Activated CD8-positive, alpha-beta T cell treated with anti-CD3 and anti-CD28 coated beads for 36 hours (primary cell): ENCODE measurements at places on chromosomes 5 and 9. TPM values are rescaled to one million over a fixed set of nuclear protein-coding genes. Genes with fewer than 3 reads are reported as not detected.

GRCh38 chr5:95615164-95615467, 4.8 kb upstream of the GPR150 start:
- no peak for DNase-seq

GRCh38 chr9:68522131-68522530, 18.6 kb downstream of the TMEM252 start:
- DNase-seq, result no peak

Gene PCDHGA4
- not detected for total RNA-seq

Gene CARTPT
- total RNA-seq, result not detected

Gene FAM78A
- 36.2 TPM for total RNA-seq
